Inflammatory macrophage (primary cell): ENCODE measurements at places on chromosomes 4 and X.

- DNase-seq = no peak
Measured at GRCh38 chr4:24781999-24782745, 13.2 kb upstream of the SOD3 start.

DNA sequence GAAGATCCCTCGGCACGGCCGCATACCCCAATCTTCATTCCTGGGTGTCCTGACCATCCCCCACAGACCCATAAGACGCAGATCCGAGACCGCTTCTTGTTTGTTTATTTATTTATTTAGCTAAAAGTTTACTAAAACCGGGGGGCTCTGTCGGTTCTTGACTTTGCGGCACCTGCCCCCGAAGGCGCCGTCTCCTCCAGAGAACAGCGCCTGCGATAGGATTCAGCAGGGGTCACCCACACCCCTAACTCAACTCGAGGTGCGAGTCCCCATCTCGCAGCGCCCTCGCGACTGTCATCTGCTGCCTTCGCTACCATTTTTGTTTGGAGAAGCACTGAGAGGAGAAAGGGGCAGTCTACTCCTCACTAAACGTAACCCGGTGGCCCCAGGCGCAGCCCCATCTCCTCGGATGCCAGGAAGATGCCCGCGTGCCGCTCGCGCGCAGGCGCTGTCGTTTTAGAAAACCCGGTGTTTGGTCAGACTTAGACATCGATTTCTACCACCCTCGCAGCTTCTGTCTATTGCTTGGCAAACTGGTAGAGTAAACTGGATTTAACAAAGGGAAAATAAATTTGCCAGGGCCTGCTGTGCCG, 18.9 kb upstream of the GPR101 start:
- DNase-seq = no peak

DNA sequence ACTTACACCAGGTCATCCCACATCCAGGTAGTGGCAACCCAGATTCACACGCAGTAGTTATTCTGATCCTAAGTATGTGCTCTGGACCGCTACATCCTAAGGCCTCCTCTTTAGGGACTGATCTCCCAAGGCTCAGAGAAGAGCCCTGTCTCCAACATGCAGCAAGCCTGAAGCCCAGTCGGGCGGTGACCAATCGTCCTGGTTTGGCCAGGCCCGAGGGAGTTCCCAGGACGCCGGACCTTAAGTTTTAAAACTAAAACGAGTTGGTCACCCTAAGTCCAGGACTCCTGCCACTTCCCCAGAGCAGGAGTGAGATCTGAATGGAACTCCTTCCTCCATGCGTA, 385 bp downstream of the LYAR start:
- DNase-seq = no peak

- DNase-seq = no peak
Measured at GRCh38 chrX:6131287-6131686, 97.4 kb downstream of the NLGN4X start.

- DNase-seq = peak; percentile 55
Measured at GRCh38 chr4:74364652-74365491, at the start of gene EREG. Gene EREG (plus strand): TSS chr4:74365145. CDS start chr4:74365309, 164 bp downstream.

GRCh38 chr4:102862016-102862415, 6.8 kb upstream of the CISD2 start:
- peak; percentile 47 for DNase-seq

DNA sequence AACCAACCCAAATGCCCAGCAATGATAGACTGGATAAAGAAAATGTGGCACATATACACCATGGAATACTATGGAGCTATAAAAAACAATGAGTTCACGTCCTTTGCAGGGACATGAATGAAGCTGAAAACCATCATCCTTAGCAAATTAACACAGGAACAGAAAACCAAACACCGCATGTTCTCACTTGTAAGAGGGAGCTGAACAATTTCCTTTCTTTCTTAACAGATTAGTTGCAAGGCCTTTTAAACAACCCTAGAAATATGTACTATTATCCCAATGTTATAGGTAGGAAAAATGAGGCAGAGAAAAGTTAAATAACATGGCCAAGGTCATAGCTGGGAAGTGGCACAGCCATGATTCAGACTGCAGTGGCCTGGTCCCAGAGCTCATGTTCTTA, 5.8 kb upstream of the OCIAD2 start:
- DNase-seq = no peak

DNA sequence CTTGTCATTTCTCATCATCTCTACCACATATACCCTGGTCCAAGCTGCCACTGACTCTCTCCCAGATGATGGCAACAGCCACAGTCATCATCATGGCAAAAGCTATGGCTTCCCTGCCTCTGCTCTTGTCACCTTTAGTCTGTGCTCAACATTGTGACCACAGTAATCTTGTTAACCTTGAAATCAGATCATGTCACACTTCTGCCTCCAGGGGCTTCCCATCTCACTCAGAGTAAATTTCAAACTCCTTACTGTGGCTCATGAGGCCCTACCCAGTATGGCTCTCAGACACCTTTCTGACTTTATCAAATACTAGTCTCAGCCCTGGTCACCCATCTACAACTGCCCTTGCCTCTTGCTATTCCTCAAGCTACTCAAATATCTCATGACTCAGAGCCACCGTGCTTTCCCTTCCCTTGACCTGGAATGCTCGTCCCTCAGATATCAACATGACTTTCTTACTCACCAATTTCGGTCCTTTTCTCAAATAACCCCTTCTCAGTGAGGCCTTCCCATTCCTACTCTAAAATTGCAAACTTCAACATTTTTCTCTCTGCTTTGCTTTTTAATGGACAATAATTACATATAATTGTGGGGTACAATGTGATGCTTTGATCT, 41.1 kb upstream of the STIM2 start:
- no peak for DNase-seq

GRCh38 chr4:97938141-97938540, 205.1 kb downstream of the STPG2 start:
- no peak for DNase-seq

- DNase-seq = no peak
Measured at GRCh38 chr4:72352711-72353110, 216.3 kb downstream of the ADAMTS3 start.

DNA sequence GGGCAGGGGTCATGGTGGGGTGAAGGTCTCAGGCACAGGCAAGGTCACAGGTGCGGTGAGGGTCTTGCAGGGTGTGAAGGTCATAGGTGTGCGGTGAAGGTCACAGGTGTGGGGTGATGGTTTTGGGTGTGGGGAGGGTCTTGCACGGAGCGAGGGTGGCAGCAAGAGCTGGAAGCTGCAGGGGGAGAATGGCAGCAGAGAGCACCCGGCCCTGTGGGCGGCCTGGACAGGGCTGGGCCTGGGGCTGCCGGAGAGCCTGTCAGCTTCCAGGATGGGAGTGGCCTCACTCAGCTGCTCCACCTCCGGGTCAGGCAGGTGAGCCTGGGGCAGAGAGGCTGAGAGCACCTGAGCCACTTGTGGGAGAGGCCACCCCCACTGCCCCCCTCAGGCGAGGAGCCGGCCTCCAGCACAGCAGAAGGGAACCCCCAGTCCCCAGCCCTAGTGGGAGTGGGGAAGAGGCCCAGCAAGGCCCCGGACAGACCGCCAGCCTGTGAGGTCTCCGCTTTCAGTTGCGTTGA, 1.5 kb downstream of the MSANTD1 start:
- DNase-seq = no peak

GRCh38 chr4:163484906-163485305, 9.6 kb upstream of the TMA16 start:
- peak; percentile 55 for DNase-seq
